Inflammatory macrophage treated with lipopolysaccharide for 1 hour (primary cell): ENCODE measurements at places on chromosomes 16 and 17.

DNA sequence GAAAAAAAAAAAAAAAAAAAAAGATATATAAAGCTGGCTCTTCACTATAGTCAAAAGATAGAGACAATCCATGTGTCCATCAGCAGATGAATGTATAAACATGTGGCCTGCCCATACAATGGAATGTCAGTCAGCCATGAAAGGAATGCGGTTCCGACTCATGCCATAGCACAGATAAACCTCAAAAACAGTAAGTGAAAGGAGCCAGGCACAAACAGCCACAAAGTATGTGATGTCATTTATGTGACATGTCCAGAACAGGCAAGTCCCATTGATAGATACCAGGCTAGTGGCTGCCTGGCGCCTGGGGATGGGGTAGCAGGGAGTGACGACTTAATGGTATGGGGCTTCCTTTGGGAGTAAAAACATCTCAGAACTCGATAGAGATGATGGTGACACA lies 155.7 kb downstream of the CMIP start:
- no peak for DNase-seq

GRCh38 chr16:79599256-79599836 lies 1.2 kb downstream of the MAF start:
- no peak for DNase-seq

DNA sequence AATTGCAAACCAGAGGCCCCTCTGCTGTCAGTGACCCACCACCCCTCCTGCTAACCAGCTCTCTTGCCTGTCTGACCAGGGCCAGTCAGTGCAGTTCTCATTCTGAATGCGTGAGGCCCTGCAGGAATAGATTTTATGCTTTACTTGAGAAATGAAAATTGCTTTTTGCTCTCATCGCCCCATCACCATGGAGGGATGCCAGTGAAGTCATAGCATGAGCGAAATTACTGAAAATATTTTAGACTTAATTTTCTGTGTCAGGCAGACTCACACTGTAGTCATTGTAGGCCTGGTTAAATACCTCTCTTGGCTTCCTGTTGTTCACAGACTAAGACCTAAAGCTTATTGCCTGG lies 490.5 kb upstream of the CDH5 start:
- no peak for DNase-seq

DNA sequence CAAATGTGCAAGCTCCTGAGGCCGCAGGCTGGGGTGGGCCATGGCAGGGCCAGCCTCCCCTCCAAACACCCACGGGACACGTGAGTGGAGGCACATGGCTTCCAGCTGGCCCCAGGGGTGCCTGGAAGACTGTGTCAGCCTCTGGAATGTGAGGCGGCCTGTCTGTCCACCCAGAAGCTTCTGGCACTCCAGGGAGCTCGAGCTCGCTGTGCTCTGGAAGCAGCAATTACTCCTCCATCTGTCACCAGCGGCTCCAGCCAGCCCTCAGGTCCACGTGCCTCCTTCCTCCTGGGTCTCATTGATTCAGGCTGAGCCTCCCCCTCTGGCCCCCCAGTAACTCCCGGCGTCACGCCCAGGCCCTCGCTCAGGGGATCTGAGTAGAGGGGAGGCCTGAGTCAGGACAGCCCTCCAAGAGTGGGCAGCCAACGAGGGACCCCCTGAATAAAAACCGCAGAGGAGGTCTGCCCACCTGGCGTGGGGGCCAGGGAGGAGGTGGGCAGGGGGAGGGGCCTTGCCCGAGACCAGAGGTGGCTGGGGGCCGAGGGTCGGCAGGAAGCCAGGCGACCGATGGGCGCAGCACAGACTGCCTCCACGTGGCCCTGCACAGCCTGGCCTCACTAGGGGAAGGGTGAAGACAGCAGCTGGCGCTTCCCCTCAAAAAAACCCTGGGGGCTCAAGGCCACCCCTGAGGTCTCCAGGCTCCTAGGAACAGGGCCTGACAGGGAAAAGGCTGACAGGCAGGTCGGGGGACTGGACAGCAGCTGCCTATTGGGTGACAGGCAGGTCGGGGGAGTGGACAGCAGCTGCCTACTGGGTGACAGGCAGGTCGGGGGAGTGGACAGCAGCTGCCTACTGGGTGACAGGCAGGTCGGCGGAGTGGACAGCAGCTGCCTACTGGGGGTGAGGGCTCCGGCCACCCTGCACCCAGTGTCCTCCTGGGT lies 11.9 kb downstream of the PIEZO1 start:
- DNase-seq, result no peak

GRCh38 chr17:80754846-80755245 lies 210.2 kb downstream of the RPTOR start:
- DNase-seq, result no peak

DNA sequence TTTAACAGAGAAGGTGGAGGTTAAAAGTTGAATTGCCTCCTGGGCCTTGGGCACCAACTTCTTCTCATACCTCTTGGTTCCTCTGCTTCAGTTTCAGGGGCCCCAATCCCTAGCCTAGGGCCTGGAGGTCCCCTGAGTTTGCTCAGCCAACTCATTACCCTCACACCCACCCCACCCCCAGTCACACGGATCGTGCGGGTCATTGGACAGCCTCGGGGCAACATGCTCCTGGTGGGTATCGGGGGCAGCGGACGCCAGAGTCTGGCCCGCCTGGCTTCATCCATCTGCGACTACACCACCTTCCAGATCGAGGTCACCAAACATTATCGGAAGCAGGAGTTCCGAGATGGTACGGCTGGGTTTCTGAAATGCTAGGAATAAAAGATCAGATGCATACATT lies 36.0 kb upstream of the KDM6B start:
- no peak for DNase-seq

- DNase-seq, result no peak
These were observed 88.2 kb downstream of the STX8 start for GRCh38 chr17:9487406-9487805.

DNA sequence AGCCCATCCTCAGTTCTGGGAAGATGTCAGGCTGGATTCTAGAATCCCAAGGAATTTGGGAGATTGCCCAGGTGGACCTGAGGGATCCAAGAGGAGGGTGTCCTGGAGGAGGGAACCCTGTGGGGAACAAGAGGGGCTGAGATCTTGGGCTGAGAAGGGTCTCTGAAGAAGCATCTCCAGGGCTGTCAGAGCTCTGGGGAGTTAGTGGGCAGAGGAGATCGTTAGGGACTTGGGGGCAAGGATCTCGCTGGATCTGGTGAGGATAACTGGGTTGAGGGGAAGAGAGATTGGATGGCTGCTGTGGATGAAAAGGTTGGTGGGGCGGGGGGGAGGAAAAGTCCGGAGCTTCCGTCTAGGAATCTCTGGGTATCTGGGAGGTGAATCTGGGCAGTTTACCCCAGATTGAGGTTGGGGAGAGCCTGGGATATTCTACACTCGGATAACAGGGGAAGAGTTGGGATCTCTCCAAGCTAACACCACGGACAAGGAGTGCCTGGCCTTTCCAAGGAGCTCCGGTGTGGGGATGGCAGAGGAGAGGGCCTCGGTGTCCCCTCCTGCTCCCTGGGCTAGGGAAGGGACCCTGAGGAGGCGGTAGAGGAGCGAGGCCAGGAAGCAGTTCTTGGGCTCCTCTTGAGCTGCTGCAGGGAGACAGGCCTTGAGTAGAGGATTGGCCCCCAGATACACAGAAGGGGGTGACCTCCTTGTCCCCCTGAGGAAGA lies 1.7 kb downstream of the FBXL19 start:
- DNase-seq, result no peak

DNA sequence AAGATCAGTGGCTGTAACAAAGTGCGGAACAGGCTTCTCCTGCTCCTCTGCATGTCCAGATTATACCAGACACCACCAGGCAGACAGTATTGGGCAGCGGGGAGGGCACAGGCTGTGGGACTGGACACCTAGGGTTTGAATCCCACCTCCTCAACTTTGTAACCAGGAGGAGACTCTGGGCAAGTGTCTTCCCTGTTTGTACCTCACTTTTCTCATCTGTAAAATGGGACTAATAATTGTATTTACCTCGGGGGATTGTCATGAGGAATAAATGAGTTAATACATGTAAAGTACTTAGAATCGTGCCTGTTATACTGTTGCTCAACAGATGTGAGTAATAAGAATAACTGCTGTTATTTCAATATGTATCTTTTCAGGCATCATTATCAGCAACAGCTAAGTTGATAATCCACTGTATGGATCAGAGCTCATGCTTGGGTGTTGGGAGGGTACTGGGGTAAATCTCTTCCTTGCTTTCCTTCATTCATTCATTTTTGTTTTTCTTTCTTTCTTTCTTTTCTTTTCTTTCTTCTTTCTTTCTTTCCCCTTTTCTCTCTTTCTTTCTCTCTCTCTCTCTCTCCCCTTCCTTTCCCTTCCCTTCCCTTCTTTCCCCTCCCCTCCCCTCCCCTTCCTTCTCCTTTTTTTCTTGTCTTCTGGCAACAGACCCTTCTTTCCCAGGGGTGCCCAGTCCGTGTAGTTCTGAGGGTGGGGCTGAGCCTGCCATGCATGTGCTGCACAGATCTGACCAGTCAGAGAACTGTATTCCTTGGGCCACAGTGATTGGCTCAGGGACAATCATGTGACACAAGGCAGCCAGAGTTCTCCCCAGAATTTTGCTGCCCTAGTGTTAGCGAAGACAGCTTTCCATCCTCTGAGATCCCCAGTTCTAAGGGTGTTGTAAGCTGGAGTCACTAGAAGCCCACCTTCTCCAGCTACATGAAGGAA lies 25.3 kb upstream of the BRD7 start:
- DNase-seq, result no peak

DNA sequence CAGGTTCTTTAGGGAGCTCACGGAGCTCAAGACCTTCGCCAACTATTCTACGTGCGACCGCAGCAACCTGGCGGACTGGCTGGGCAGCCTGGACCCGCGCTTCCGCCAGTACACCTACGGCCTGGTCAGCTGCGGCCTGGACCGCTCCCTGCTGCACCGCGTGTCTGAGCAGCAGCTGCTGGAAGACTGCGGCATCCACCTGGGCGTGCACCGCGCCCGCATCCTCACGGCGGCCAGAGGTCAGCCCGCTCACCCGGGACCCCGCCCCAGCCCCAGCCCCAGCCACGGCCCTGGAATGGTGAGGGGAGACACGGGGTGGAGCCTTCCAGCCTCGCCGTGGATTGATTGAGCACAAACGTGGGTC lies 13.5 kb downstream of the SARM1 start:
- no peak for DNase-seq

- no peak for DNase-seq
These were observed 63.3 kb downstream of the HAPSTR1 start for GRCh38 chr16:9154567-9155410.

- DNase-seq, result no peak
These were observed 52.2 kb downstream of the ZDHHC7 start for GRCh38 chr16:84959045-84959576.

- DNase-seq, result no peak
These were observed 10.0 kb downstream of the ZNF668 start for GRCh38 chr16:31063843-31064611.

GRCh38 chr17:64157669-64158180 lies 27.8 kb upstream of the ERN1 start:
- DNase-seq, result no peak

DNA sequence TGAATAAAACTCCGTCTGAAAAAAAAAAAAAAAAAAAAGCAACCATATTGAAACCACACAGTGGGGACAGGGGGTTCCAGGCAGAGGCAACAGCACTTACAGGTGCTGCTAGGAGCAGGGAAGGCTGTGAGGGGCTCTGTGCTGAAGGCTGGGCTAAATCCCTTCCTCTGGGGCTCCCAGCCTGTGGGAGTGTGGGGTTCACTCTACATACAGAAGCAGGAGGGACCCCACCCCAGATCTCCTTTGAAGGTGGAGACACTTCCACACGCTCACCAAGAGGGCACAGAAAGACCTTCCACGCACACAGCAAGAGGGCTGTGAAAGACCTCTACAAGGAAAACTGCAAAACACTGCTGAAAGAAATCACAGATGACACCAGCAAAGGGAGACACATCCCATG lies 53.9 kb downstream of the USP22 start:
- no peak for DNase-seq

GRCh38 chr17:9230861-9231260 lies 209.6 kb downstream of the NTN1 start:
- DNase-seq, result no peak

GRCh38 chr16:78915811-78916345 lies 684.7 kb downstream of the MAF start:
- DNase-seq, result no peak

DNA sequence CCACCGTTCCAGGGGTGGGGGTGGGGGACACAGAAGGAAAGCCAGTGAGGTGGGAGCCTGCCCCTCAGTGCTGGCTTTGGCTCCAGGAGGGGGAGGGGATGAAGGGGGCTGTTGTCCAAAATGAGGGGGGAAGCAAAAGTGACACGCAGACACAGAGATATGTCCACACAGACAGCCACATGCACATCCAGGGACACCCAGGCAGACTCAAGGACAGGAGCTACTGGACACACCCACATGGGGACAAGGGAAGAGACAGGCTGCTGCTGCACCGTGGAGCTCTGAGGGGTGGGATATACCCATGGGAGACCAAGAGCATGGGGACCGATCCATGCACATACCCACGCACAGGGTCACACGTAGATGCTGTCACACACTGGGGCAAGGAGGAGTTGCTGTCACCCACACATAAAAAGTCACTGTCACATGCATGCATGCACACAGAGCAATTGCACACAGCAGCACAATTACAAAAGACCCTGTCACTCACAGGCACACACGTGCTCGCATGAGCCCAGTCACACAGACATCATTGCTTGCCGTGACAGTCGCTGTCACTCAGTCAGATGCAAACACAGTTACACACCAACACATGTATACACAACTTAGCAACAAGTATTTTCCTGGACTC lies 1.3 kb downstream of the THRA start:
- DNase-seq, result peak; percentile 84

- no peak for DNase-seq
These were observed 84.4 kb upstream of the PLCG2 start for GRCh38 chr16:81694494-81695280.

DNA sequence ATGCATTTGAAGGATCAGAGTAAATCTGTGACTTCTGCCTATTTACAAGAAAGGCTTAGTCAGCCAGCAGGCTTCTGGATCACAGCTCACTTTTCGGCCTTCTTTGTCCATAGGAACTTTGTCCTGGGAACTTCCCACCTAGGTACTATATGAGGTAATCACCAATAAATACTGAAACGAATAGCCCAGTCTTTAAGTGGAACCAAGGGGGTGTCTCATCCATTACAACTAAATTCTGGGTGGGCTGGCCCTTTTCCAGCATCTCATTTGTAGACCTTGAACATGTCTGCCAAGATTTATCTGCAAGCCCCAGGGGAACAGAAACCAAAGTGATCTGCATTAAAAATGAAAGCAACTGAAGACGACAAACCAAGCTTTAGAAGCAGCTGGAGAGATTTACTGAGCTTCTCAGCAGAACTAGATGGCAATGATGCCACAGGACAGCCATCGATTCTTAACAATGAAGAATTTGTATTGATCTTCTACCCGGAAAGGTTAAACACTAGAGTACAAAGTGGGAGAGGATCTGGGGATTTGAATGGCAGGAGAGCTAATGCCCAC lies 55.5 kb downstream of the SNX11 start:
- DNase-seq, result no peak

- DNase-seq, result no peak
These were observed 183.2 kb upstream of the GSE1 start for GRCh38 chr16:85429776-85430522.

DNA sequence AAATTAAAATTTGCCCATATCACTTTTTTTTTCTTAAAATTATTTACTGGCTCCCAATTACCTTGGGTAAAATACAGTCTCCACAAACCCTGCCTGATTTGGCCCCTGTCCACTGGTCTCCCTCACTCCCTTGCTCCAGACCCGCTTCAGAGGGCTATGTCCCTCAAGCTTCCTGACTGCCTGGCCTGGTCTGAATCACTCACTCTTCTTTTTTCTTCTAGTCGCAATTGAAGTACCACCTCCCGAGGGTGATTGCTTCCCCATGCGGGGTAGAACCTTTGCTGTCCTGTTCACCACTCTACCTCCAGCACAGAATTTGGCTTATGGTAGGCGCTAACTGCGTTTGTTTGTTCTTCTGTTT lies 598 bp upstream of the PGAP3 start:
- no peak for DNase-seq

GRCh38 chr17:34899643-34900291 lies 61.5 kb downstream of the CCT6B start:
- no peak for DNase-seq
